ENCODE measurements at places on chromosomes 12 and 14.

DNA sequence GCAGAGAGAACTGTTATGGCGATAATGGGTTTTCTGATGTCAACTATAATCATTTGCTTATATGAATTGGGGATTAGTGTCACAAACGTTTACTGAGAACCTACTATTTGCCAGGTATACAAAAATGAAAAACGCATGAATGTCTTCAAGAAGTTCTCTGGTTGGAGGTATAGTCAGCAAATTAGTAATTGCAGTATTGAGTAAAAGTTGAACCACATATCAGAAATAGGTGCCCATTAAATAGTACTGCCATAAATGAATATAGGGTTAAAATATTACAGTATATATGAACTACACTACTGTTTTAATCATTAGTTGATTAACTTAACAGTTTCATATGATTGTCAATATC, 60.0 kb downstream of the PTPRB start:
- no peak for DNase-seq

DNA sequence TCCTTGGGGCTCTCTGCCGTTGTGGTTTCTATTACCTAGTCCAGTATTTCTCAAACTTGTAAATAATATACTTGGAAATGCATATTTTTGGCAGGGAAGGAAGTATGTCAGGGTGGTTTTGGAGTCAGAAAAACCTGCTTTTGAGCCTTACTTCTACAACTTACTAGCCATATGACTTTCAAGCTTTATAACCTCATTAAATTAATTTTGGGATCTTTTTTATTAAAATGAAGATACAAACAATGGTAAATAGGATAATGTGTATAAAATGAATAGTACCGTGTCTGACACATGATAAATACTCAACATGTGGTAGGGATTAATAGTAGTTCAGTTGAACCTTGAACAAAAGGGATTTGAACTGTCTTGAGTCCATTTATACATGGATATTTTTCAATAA, 406.3 kb downstream of the ATP23 start:
- no peak for DNase-seq

- DNase-seq, result no peak
Measured at GRCh38 chr14:68784978-68785533, 7.8 kb downstream of the ZFP36L1 start.

DNA sequence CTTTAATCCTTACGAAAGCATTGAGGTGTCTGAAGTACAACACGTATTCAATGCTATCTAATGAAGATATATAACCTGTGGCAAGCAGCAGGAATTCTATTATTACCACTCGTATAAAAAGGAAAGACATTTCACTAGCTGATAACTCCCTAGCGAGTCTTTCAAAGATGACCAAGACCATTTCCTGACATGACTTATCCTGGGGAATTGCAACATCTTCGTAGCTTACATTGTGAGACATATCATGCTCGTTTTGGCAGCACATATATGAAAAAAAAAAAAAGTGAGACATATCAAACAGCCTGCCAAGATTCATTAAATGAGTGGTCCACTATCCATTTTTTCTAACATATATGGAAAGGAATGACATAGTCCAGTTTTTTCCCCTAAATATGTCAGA, 337.0 kb downstream of the FSCB start:
- no peak for DNase-seq

GRCh38 chr12:40499856-40500255, 192.4 kb upstream of the CNTN1 start:
- DNase-seq, result no peak

Data from NCI-H187 (cell line).